ENCODE measurements at places on chromosomes 5 and 9.
A peak's percentile ranks its signal among the peaks of the same experiment; 100 is the strongest.

DNA sequence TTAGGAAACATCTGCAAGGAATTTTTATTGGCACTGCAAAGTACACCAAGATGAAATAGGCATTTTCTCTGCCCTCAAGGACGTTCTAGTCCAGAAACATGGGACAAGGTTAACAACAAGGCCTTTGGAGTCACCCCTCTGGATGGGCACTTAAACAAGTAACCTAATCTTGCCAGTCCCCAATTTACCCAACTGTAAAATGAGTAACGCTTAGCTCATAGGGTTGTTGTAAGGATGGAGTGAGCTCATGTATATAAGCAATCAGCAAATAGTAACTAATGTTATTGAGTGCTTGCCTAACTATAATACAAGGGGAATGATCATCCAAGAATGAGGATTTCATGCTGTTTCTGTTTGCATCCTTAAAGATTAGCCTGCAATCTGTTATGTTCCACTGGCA lies 189.3 kb downstream of the PAPPA start:
- DNase-seq = no peak

- no peak for DNase-seq
These were observed 144.7 kb downstream of the PAPPA start for GRCh38 chr9:116298249-116298648.

DNA sequence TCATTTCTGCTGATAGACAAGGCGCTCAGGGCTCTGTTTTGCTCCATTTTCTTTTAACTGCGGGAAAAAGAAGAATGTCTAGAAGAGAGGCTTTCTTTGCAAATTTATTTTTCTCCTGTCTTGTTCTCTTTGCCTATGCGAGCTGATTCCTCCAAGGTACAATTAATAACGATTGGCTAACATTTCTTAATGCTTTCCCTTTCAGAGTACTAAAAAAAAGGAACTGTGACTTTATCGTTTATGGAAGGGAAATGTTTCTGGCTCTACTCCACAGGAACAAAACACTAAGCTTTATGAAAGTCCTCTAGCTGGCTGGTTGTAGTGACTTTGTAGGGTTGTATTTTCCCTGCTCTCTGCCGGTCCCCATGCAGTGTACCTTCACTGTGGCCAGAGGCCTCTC lies 11.7 kb downstream of the NSG2 start:
- DNase-seq = no peak

GRCh38 chr5:176609724-176610434 lies at the start of gene GPRIN1:
TSS of gene GPRIN1 (minus strand) at chr5:176610156. CDS start at chr5:176599834, 10,322 bp downstream.
- DNase-seq = peak; percentile 39

- no peak for DNase-seq
These were observed 61.3 kb upstream of the LRRTM2 start for GRCh38 chr5:138936225-138936967.

- DNase-seq = no peak
These were observed 48.0 kb downstream of the TARS1 start for GRCh38 chr5:33488558-33489355.

GRCh38 chr9:122325124-122325523 lies 45.7 kb upstream of the PTGS1 start:
- no peak for DNase-seq

GRCh38 chr9:13555989-13556500 lies 276.6 kb upstream of the MPDZ start:
- DNase-seq = no peak

DNA sequence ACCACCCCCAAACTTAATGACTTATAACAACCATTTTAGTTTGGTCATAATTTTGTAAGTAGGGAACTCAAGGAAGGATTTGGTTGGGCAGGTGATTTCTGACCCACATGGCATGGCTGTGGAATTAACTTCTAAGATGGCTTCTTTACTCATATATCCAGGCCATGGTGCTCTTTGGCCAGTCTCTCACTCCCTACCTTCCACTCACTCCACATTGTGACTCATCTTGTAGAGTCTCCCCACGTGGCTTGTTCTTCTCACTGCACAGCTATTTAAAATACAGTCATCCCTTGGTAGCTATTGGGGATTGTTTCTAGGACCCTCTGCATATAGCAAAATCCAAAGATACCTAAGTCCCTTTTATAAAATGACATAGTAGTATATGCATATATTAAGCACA lies 76.6 kb upstream of the MAST4 start:
- DNase-seq = no peak

DNA sequence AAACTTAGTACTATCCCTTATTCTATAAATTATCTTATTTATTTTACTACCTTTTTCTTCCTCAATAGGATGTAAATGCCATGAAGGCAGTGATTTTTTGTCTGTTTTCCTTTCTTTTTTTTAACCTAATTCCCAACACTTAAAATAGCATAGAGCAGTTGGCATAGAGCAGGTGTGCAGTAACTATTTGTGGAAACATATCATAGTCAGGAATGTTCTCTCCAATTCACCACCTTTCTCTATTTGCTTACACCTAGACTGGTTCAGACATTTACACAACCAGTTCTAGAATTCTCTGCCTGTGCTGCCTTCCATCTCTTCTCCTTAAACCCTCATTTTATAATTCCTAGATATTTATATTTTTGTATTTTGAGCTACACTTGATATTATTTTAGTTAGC lies 49.6 kb downstream of the IL31RA start:
- DNase-seq = no peak

DNA sequence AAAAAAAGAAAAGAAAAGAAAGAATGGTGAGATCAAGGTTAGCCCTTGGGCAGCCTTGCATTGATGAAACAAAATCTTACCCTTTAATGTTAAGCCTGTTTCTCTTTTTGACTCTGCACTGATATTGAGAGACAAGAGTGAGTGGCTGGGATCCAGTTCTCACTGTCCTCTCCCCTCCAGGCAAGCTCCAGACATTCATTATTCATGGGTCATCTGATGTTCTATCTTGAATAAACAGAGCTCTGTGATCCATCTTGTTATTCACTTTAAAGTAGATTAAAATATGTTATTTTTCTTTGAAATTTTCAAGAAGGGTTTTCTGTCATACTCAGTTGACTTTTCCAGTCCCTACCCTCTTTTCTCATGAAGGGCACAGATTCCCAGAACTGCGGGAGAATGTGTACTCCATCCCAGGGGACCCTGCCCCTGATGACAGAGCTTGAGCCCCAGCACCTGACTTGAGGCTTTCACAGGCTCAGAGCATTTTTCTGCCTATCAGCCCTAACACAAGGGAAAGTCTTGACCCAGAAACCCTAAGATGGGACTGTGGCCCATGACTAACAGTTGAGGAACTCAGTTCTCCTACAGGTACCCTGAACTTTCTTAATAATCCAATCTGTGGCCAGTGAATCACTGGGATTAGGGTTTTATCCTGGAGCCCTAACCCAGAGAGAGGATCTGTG lies 24.1 kb downstream of the ACTL7B start:
- no peak for DNase-seq
